H9 (cell line): ENCODE measurements at places on chromosomes 3 and 15. TPM values are rescaled to one million over a fixed set of nuclear protein-coding genes. Genes with fewer than 3 reads are reported as not detected.

DNA sequence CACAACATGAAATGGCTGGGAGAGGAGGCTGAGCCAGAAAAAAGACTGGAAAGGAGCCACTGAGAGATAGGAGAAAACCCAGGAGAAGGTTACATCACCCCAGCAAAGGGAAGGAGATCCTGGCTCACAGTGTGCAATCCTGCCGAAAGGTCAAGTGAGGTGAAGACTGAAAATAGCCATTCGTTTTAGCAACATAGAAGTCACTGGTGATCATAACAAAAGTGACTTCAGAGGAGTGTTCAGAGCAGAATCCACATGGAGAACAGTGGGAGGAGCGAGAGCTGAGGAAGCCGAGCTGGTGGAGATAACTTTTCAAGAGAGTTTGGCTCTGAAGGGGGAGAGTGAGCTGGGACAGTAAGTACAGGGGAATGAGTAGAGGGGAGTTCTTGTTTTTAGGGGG lies 5.4 kb upstream of the HEG1 start:
- no peak for DNase-seq
- no peak overlapping the region for H3K27ac ChIP-seq
- H3K36me3 ChIP-seq, result no peaks in the 10 kb centered on the region
- H3K4me3 ChIP-seq, result no peak overlapping the region
- no peaks in the 10 kb centered on the region for H3K4me1 ChIP-seq

- H3K36me3 ChIP-seq, result peaks cover 22% of the 10 kb centered on the region
- H3K4me3 ChIP-seq, result no peak overlapping the region
- no peak overlapping the region for H3K27ac ChIP-seq
- no peaks in the 10 kb centered on the region for H3K27me3 ChIP-seq
Observed at GRCh38 chr3:89699229-89699628, 591.8 kb downstream of the EPHA3 start.

Gene NPAP1
- 0.04 and 0.07 TPM in 2 replicates for total RNA-seq

Gene MRAS
- total RNA-seq, result 10.6 and 10.9 TPM in 2 replicates

Gene FAM174B
- 38.0 and 38.5 TPM in 2 replicates for total RNA-seq

DNA sequence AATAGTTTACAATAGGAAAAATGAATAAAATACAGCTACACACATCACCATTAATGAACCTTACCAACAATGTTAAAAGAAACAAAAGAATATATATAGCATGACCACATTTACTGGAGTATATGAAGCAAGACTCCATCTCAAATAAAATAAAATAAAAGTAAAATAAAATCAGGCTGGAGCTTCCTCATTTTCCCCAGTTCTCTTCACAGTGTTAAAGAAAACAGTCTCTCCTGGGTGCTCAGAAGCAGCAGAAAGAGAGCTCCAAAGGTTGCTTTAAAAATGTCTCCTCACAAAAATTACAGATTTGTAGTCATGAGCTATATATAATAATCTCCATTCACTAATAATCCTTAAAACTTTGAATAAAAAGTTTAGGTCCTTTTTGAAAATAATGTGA lies 48.8 kb downstream of the PIK3CB start:
- no peak overlapping the region for H3K4me3 ChIP-seq
- peaks cover 14% of the 10 kb centered on the region for H3K36me3 ChIP-seq
- no peaks in the 10 kb centered on the region for H3K4me1 ChIP-seq
- H3K27ac ChIP-seq, result no peak overlapping the region

DNA sequence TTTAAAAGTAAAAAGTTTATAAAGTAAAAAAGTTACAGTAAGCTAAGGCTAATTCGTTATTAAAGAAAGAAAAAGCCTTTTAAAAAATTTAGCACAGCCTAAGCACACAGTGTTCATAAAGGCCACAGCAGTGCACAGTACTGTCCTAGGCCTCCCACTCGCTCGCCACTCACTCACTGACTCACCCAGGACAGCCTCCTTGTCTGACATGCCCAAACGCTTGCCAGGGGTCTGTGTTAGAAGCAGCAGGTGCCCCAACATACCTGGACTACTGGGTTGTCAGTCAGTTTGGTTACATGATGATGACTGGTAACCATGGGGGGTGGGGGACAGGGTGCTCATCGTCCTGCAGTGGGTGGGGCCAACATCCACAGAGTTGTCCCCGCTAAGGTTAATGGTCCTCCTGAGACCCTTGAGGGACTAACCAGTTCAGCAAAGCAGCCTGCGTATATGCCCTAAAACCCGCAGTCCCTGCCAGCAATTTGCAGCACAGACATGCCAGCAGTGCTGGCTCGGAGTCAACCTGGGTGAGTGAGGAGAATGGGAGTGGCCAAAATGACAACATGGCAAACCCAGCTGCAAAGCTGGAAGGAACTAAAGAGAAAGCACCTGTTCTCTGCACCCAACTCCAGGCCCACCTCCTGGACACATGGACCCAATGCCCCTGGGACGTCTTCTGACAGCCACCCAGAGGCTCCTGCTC lies 49.2 kb downstream of the CYFIP1 start:
- DNase-seq, result no peak
- H3K4me1 ChIP-seq, result no peaks in the 10 kb centered on the region
- no peaks in the 10 kb centered on the region for H3K27me3 ChIP-seq

DNA sequence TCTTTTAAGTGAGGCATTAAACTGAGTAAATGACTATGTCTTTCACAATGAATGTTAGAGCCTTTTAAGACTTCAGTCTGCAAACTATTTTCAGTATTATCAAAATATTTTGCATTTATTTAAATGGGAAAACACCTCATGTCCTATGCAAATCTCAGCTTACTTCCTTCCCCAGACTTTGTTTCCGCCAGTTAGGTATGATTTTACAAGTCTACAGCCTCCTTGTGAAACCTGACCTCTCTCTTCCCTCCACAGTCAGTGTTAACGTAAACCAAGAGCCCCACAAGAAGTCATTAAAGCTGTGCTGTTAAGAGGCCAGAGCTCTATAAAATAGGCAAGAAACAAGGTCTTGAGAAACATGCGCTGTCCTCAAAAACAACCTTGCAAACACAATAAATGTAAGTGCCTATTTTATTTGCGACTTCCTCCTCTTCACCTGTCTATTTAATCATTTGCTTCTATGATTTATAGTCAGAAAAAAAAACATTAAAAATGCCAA lies 48.3 kb downstream of the PRTG start:
- DNase-seq, result peak; percentile 34
- H3K4me3 ChIP-seq, result no peak overlapping the region; the same call in 1 of the 2 replicates
- no peaks in the 10 kb centered on the region for H3K27me3 ChIP-seq
- no peaks in the 10 kb centered on the region for H3K36me3 ChIP-seq

Gene TMC3
- total RNA-seq, result not detected in 2 replicates

DNA sequence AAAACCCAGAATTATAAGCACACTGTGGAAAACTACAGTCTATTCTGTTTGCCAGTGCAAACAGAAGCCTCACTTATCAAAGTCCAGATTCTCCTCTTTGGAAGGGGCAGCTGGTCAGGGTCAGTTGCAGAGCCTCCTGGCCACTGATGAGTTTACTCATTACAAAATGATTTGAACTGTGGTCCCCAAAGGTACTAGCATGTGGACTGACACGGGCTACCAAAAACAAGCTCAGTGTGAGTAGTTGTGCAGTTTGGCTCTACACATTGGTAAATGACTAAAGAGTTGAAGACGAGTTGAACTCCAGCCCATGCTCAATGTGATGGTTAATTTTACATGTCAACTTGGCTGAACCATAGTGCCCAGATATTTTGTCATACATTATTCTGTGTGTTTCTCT lies 221.5 kb downstream of the ZIC4 start:
- no peak overlapping the region for H3K27ac ChIP-seq
- no peaks in the 10 kb centered on the region for H3K36me3 ChIP-seq
- no peak for DNase-seq

- no peaks in the 10 kb centered on the region; the same call in 1 of the 2 replicates for H3K4me1 ChIP-seq
- H3K27ac ChIP-seq, result no peak overlapping the region
- H3K27me3 ChIP-seq, result no peaks in the 10 kb centered on the region
- no peaks in the 10 kb centered on the region for H3K36me3 ChIP-seq
- H3K4me3 ChIP-seq, result no peak overlapping the region; the same call in 2 of the 3 replicates
Observed at GRCh38 chr3:11919390-11919789, 72.7 kb upstream of the TAMM41 start.

- no peak overlapping the region for H3K4me3 ChIP-seq
- H3K27ac ChIP-seq, result no peak overlapping the region
- H3K27me3 ChIP-seq, result no peaks in the 10 kb centered on the region
- no peak for DNase-seq
- H3K4me1 ChIP-seq, result no peaks in the 10 kb centered on the region
Observed at GRCh38 chr15:78103406-78104118, 11.2 kb downstream of the SH2D7 start.

- H3K27me3 ChIP-seq, result no peaks in the 10 kb centered on the region
- H3K36me3 ChIP-seq, result no peaks in the 10 kb centered on the region
- peak; percentile 61 for DNase-seq
- H3K4me3 ChIP-seq, result no peak overlapping the region; the same call in 2 of the 3 replicates
Observed at GRCh38 chr3:127406309-127407025, 118.6 kb upstream of the PRR20G start.

DNA sequence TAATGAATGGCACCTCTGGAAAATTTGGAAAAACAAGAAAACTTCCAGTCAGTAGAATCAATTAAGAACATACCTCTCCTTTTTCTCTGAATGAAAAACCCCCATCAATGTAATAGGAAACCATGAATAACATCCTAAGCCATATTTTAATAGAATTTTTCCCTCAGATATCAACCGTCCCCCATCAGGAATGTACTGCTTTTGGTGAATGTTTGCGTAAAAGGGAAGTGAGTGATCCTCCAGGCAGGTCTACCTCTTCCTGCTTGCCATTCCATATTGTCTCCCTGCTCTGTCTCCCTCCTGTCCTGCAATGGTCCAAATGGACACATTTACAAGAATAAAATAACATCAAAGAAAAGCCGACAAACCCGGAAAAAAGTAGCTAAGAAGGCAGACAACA lies 30.8 kb downstream of the LAMP3 start:
- no peak overlapping the region for H3K4me3 ChIP-seq
- H3K27me3 ChIP-seq, result no peaks in the 10 kb centered on the region
- no peak for DNase-seq
- no peak overlapping the region for H3K27ac ChIP-seq
- peaks cover 4% of the 10 kb centered on the region for H3K36me3 ChIP-seq

DNA sequence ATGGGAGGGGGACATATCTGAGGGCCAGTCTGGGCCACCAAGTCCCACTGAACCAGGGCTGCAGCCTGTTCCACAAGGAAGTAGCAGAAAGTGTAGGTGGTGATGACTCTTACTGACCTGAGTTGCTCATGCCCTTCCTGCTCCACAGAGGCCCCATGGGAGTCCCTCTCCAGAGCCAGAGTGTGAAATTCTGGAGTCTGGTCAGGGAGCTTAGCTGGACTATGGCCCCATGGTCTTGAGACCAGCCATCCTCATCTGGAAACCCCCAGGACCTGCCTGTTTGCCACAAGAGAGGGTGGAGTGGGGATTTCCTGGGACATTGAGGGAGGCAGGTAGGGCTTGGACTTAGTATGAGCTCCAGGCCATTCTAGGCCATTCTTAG lies 3.0 kb downstream of the SPINT1 start:
- H3K36me3 ChIP-seq, result peaks cover 26% of the 10 kb centered on the region
- H3K27me3 ChIP-seq, result no peaks in the 10 kb centered on the region
- H3K4me1 ChIP-seq, result peaks cover 17% of the 10 kb centered on the region
- no peak overlapping the region for H3K27ac ChIP-seq

GRCh38 chr3:66428733-66429132 lies 72.1 kb downstream of the LRIG1 start:
- no peak overlapping the region for H3K4me3 ChIP-seq
- H3K36me3 ChIP-seq, result peaks cover 55% of the 10 kb centered on the region
- no peaks in the 10 kb centered on the region for H3K27me3 ChIP-seq
- H3K4me1 ChIP-seq, result peaks cover 23% of the 10 kb centered on the region
- no peak for DNase-seq

DNA sequence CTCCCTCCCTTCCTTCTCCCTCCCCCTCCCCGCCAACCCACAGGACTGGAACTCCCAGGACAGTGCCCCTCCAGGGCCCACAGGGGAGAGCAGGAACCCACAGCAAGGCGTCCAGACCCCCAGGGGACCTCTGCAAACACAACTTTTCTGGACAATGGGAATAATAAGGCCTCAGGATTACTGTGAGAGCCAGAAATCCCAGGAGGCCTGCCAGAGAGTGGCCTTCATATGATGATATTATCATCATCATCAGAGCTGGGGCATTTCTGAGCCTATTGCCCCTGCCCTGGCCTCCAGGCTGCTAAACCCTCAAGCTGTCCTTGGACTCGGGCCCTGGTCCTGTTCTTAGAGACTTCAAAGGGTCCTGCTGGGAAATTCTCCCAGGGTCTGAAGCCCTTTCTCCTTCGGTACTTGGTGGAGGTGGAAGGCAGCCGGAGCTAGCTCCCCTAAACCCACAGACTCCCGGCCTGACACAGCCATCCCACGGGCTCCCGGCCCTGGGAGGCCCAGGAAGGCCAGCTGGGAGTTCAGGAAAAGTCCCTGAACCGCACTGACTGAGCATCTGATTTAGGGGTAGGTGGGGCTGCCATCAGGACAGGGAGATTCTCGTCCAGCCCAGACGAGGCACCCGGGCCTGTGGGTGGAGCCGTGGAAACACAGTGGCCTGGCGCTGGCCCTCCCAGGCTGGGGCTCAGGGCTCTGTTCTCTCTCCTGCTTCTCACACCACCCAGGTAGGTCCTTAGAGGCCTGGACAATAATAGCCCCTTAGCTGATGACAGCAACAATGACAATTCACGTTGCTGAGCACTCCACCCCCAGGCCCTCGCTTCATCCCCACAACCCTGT lies 4.9 kb downstream of the CALML4 start:
- no peak for DNase-seq
- H3K36me3 ChIP-seq, result peaks cover 15% of the 10 kb centered on the region
- no peak overlapping the region for H3K27ac ChIP-seq
- H3K4me1 ChIP-seq, result no peaks in the 10 kb centered on the region; the same call in 1 of the 2 replicates
- no peaks in the 10 kb centered on the region for H3K27me3 ChIP-seq

Gene CLDN18
- total RNA-seq, result not detected in 2 replicates

- H3K27ac ChIP-seq, result no peak overlapping the region
- no peaks in the 10 kb centered on the region for H3K4me1 ChIP-seq
- H3K27me3 ChIP-seq, result no peaks in the 10 kb centered on the region
Observed at GRCh38 chr15:99696096-99696495, 37.1 kb downstream of the LYSMD4 start.

DNA sequence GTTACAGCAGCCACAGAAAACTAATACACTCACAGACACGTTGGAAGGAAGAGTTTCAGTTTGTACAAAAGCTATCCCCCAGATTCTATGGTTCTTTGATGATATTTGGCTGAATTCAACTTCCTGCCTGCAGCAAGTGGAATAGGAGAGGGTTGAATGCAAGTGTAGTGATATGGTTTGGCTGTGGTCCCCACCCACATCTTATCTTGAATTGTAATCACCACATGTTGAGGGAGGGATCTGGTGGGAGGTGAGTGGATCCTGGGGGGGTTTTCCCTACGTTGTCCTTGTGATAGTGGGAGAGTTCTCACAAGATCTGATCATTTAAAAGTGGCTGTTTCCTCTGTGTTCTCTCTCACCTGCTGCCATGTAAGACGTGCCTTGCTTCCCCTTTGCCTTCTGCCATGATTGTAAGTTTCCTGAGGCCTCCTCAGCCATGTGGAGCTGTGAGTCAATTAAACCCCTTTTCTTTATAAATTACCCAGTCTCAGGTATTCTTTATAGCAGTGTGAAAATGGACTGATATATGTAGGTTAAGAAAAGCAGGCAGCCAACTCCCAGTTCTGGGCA lies 29.8 kb downstream of the NMNAT3 start:
- H3K27me3 ChIP-seq, result no peaks in the 10 kb centered on the region
- no peak overlapping the region for H3K4me3 ChIP-seq
- no peaks in the 10 kb centered on the region for H3K4me1 ChIP-seq
- H3K27ac ChIP-seq, result no peak overlapping the region
- DNase-seq, result no peak
- no peaks in the 10 kb centered on the region; the same call in 1 of the 2 replicates for H3K36me3 ChIP-seq

- no peak for DNase-seq
- no peaks in the 10 kb centered on the region for H3K27me3 ChIP-seq
- peaks cover under 1% of the 10 kb centered on the region for H3K36me3 ChIP-seq
Observed at GRCh38 chr15:84697236-84697990, 18.5 kb downstream of the SEC11A start.

GRCh38 chr15:74039656-74040010 lies 42.7 kb downstream of the GOLGA6A start:
- H3K4me3 ChIP-seq, result no peak overlapping the region
- H3K36me3 ChIP-seq, result peaks cover 4% of the 10 kb centered on the region; the same call in 1 of the 3 replicates
- no peak for DNase-seq
- H3K4me1 ChIP-seq, result peaks cover 3% of the 10 kb centered on the region; the same call in 1 of the 2 replicates
- no peak overlapping the region for H3K27ac ChIP-seq
